Activated T-cell treated with anti-CD3 and anti-CD28 coated beads for 48 hours (primary cell): ENCODE measurements at places on chromosomes 5 and 9.

DNA sequence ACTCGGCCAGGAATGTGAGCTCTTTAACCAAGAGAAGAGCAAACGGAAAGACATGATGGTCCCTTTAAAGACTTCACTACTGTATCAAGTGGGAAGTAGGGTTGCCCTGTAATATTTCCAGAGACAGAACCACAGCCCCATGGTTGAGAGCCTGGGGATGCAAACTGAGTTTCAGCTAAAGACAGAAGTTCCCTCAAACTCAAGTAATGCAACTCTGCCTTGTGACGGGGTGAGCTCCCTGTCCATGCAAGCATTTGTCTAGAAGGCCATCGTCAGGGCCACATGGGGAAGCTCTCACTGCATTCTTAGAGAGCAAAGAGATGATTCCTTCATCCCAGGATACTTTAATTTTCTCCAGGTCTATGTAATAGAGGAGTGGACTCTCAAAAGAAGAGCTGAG is 82.8 kb downstream of the INSYN2B start:
- DNase-seq, result no peak

DNA sequence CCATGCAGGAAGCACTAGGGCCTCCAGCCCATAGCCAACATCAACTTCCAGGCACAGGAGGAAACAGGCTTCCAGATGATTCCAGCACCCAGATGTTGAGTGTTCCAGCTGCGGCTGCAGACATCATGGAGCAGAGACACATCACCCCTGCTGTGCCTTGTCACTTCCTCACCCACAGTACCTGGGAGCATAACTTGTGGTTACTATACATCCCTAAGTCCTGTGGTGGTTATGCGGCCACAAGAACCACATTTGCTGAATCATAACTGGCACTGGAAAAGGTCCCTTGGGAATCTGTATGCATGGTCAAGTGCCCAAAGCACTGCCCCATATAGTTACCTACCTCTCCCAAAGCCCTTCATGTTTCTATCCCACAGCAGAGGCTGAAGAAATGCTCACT is 56.6 kb downstream of the WHRN start:
- DNase-seq, result no peak

- DNase-seq, result peak; percentile 51
Measured at GRCh38 chr9:90966480-90967144, 165.0 kb downstream of the SYK start.

DNA sequence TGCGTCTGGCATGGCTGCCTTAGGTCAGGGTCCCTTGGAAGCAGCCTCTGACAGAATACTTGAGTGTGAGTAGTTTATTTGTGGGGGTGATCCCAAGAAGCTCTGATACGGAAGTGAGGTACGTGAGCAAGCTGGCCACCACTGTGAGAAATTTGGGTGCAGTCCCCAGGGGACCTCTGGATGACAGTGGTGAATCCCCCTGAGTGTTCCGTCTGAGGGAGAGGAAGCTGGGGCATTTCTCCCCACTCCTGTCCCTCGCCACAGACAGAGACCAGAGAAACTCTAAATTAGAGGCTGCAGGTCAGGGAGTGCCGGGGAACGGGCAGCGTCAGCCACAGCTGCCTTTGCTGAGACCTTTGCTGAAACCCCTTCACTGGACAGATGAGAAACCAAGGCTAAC is 155.9 kb upstream of the COL5A1 start:
- DNase-seq, result no peak

DNA sequence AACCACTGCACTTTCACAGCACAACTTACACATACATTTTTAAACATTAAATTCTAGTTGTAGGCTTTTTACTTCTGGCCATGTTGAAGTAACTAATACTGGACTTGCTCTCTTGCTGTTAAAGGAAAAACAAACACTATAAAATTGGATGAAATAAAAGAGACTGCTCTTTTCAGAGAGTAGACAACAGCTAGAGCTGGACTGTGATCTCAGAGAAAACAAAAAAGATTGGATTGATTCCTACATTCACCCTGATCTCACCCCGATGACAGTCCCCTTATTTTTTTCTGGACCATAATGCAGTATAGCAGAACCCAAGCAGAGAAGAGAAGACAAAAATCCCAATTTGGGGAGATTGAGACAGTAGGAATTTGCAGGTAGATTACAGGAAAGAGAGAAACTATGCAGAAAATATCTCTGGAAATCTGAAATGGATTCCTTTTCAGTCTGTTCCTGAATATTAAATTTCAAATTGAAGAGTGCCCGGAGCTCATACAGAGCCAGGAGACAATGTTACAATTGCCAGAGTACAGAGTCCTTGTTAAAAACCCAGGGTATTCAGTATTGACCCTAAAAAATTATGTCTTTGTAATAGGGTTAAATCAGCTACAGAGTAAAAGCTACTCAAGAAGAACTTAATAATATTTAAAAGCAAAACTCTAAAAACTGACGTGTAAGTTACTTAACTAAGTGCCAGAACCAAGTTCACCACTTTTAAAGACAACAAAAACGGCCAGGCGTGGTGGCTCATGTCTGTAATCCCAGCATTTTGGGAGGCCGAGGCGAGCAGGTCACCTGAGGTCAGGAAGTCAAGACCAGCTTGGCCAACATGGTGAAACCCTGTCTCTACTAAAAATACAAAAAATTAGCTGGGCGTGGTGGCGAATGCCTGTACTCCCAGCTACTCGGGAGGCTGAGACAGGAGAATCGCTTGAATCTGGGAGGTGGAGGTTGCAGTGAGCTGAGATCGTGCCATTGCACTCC is 208.6 kb downstream of the MPDZ start:
- DNase-seq, result no peak

- DNase-seq, result no peak
Measured at GRCh38 chr9:1946526-1947283, 68.4 kb upstream of the SMARCA2 start.

DNA sequence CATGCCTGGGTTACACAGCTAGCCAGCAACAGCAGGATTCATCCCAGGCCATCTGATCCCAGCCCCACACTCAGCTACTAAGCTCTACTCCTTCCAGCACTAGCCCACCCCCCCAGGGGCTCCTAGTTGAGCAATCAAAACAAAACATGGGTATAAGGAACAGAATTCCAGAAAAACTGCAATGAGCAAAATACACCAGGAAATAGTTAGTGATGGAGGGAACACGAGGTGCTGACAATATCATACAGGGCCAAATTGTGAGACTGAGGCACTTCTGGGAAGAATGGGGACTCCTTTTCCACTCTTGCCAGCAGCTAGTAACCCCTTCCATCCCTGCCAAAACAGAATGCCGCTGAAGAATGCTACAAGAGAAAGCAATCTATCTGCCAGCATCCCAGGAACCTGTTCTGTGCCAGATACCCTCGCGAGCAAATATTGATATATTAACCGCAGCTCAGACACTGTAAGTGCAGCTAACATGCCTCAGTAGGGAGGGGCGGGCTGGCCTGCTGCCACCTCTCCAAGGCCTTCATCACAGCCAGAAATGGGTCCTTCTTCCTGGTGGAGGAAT is 161.4 kb downstream of the SLIT3 start:
- DNase-seq, result no peak

- no peak for DNase-seq
Measured at GRCh38 chr5:172852490-172853354, 18.7 kb downstream of the ERGIC1 start.

DNA sequence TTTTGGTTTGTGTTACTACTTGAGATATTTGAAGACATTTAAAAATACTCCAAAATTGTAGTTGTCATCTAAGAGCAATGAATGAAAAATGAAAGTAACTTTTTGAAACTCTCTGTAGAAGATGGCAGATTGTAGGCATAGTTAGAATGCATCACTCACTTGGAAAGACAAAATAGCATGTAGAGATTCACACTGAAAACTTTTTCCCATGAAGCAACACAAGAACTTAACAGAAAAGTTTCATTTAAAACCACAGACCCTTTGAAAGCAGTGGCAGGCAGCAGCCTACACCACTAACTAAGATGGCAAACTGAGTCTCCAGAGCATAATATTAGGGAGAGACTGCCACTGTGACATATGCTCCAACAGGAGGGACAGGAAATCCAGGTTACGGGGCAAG is 18.9 kb upstream of the FAM174A start:
- no peak for DNase-seq

GRCh38 chr5:134463991-134464760 is 52.5 kb upstream of the CDKN2AIPNL start:
- no peak for DNase-seq

- no peak for DNase-seq
Measured at GRCh38 chr5:22892441-22892840, 39.3 kb upstream of the CDH12 start.

- no peak for DNase-seq
Measured at GRCh38 chr5:113115956-113116355, 139.4 kb downstream of the DCP2 start.

DNA sequence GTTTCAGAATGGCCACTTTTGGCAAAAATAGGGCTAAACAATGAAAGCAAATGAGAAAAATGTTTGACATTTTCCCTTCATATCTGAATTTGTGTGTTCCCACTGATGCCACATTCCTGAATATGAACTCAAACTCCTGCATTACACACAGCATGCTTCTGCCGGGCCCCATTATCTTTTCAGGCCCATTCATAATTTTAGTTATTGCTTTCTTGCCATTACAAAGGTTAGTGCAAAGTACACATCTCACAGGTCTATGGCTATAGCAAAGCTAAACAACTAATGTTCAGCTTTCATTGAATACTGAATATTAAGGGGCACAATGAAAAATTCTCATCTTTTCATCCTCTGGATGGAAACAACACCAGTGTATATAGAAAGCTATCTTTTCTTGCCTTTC is 568.9 kb upstream of the ZNF608 start:
- no peak for DNase-seq

DNA sequence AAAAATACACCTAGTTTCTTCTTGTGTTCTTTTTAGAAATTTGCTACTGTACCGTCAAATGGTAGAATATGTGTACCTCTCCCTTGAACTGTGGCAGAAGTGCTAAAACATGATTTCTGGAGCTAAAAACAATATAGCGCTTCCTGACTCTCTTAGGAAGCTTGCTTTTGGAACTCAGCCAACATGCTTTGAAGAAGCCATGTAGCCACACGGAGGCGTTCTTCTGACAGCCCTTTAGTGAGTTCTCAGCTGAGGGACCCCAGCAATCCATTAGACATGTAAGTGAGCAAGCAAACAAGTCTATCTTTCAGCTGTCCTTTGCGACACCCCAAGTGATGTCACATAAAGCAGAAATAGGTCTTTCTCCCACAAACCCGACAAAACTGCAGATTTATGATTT is 917.0 kb downstream of the CDH9 start:
- no peak for DNase-seq

DNA sequence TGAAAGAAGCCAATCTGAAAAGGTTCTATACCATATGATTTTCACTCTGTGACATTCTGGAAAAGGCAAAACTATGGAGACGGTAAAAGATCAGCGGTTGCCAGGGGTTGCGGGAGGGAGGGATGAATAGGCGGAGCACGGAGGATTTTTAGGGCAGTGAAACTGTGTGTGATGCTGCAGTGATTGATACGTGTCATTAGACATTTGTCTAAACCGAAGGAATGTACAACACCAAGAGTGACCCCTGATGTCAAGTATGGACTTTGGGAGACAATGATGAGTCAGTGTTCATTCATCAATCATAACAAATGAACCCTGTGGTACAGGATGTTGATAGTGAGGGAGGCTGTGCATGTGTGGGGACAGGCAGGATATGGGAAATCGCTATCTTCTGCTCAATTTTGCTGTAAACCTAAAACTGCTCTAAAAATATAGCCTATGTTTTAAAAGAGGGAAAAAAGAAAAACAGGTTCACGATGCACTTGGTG is 34.4 kb downstream of the ERGIC1 start:
- no peak for DNase-seq

GRCh38 chr5:126917918-126918614 is 112.3 kb downstream of the MARCHF3 start:
- DNase-seq, result no peak

DNA sequence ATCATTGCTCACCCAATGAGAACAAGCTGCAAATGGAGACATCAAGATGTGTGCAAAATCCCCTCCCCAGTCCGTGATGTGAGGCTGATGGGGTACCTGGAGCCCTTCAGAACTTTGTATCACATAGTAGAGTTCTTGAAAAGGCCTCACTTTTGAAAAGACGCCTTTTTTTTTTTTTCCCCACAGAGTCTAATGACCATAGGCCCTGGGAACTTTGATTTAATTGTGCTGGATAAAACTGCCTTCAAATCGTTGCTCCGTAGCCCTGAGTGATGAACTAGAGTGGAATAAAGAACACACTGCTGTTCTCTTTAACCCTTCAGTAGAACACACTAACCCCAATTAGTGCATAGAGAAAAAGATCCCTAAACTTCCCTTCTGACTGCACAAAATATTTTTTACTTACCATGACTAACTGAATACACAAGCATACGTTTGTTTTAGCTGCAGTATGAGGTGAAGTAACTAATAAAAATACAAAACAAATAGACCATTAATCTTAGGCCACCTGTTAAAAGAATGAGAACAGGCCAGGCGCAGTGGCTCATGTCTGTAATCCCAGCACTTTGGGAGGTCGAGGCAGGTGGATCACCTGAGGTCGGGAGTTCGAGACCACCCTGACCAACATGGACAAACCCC is 15.1 kb downstream of the PSAT1 start:
- no peak for DNase-seq

DNA sequence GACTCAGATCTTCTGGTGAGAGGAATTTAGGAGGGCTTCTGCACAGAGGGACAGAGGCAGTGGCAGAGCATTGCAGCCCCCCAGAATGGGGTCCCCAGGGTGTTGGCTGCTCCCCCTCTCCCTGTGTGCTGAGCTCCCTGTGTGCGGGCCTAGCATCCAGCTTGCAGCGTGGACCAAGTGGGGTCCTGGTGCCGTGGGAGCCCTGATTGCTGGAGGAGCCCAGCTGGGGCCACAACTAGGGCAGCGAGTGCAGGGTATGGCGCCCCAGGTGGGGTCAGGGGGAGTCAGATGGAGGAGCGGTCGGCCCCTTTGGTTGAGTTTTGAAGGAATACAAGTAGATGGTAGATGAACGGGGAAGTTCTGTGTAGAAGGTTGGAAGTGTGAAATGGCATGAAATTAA is 66.7 kb downstream of the TRIO start:
- DNase-seq, result no peak

- no peak for DNase-seq
Measured at GRCh38 chr9:120536094-120536493, 43.9 kb downstream of the CDK5RAP2 start.

GRCh38 chr5:127804886-127805426 is 101.8 kb downstream of the CCDC192 start:
- no peak for DNase-seq

DNA sequence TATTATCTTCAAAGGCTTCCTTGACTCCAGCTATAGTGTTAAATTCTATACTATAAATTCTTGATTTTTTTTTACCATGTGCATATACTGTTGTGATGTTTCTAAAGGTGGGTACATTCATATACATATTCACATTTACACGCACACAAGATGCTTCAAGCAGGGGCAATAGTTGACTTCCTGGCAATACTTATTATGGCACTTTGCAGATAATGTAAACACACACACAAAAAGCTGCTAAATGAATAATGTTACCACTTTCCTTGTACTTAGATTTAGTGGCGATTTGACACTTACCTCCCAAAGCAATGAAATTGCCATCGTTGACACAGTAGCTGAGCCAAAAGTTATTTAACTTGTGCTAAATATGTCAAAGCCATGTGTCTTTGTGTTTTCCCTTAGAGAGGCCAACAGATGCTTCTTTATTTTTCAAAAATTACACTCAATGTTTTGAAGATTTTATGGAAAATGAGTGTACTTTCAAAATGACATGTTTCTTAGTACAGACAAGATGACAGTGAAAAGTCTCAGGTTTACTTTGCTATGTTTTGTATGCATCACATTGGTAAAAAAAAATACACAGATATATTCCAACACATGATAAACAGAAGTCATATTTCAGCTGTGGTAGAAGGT is 12.2 kb upstream of the ERAP2 start:
- DNase-seq, result no peak

- no peak for DNase-seq
Measured at GRCh38 chr9:85108229-85108628, 438.7 kb downstream of the NTRK2 start.
